ENCODE measurements at places on chromosomes 7 and 10. TPM values are rescaled to one million over a fixed set of nuclear protein-coding genes. Genes with fewer than 3 reads are reported as not detected.

- no peak overlapping the region for H3K27ac ChIP-seq
- H3K27me3 ChIP-seq: no peaks in the 10 kb centered on the region
- H3K4me1 ChIP-seq: no peaks in the 10 kb centered on the region
- H3K4me3 ChIP-seq: no peak overlapping the region
- DNase-seq: no peak
Observed at GRCh38 chr10:57955076-57955475, 312.6 kb downstream of the IPMK start.

GRCh38 chr10:31912289-31912688 lies 16.3 kb downstream of the ARHGAP12 start:
- H3K4me1 ChIP-seq: peaks cover 20% of the 10 kb centered on the region
- DNase-seq: no peak
- H3K4me3 ChIP-seq: peak overlapping the region; percentile 56

DNA sequence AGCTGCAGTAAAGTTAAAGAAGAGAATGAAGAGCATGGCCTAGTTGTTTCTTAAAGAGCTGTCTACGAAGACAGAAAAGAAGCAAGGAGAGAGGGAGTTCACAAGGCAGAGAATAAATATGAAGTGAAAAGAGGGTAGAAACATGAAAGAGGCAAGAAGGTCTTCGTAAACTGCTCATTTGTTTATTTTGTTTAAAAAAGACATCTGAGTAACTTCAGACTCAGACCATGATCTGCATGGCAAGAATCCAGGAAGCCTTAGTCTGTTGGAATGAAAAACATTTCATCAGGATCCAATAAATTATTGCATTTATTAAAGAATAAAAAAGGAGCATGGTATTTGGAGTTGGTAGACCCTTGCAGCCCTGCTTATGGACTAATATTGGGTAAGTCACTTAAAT lies 151.1 kb downstream of the SEM1 start:
- H3K36me3 ChIP-seq: no peaks in the 10 kb centered on the region
- H3K4me1 ChIP-seq: no peaks in the 10 kb centered on the region
- H3K27me3 ChIP-seq: no peaks in the 10 kb centered on the region
- no peak overlapping the region for H3K4me3 ChIP-seq
- no peak overlapping the region for H3K27ac ChIP-seq
- DNase-seq: no peak

DNA sequence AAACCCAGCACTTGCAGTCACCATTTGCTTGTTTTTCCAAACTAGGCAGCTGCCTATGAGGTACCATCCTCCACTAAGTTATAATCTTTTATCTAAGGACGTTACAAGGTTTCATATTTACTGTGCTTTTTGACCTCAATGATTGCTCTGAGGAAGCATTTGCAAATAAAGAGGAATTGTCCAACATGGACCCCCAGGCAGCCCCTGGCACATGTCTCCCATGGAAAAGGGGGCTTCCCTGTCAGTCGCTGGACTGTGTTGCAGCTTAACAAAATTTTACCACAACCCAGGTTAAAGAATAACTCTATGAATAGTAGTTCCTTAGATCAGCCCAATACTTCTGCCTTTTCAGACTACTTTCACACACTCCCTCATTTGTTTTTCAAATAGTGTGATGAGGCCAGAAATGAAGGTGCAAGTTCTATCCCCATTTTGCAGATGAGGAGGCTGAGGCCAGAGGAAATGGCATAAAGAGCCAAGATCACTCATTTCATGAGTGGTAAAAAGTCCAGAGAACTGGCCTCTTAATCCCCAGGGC lies 52.8 kb upstream of the ZPBP start:
- no peaks in the 10 kb centered on the region for H3K4me1 ChIP-seq
- H3K36me3 ChIP-seq: no peaks in the 10 kb centered on the region
- no peak overlapping the region for H3K4me3 ChIP-seq
- no peak for DNase-seq
- no peak overlapping the region for H3K27ac ChIP-seq
- no peaks in the 10 kb centered on the region for H3K27me3 ChIP-seq

- no peaks in the 10 kb centered on the region for H3K36me3 ChIP-seq
- peaks cover 2% of the 10 kb centered on the region for H3K4me1 ChIP-seq
- no peaks in the 10 kb centered on the region for H3K27me3 ChIP-seq
- H3K27ac ChIP-seq: no peak overlapping the region
- H3K4me3 ChIP-seq: no peak overlapping the region
Observed at GRCh38 chr7:25289518-25289917, 61.2 kb upstream of the NPVF start.

GRCh38 chr10:59773088-59773487 lies 19.8 kb upstream of the MRLN start:
- H3K4me1 ChIP-seq: no peaks in the 10 kb centered on the region
- H3K27ac ChIP-seq: no peak overlapping the region
- no peaks in the 10 kb centered on the region for H3K36me3 ChIP-seq
- no peak for DNase-seq
- H3K27me3 ChIP-seq: no peaks in the 10 kb centered on the region
- no peak overlapping the region for H3K4me3 ChIP-seq

DNA sequence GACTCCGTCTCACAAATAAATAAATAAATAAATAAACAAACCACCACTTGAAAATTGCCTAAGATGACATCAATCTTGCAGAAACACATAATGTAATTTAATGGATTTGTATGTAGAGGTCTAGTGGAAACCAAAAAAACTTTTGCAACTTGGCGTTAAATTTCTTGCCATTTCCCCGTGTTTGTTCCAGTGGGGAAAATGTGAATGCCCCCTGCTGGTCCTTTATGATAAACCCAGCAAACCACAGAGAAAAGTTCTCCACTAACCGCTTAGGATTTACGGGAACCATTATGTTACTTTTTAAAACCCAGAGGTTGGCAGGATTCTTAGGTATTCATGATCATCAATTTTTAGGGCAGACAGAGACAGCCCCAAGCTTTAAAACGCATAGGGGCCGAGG lies 32.5 kb downstream of the LAMB4 start:
- H3K27me3 ChIP-seq: no peaks in the 10 kb centered on the region
- no peak overlapping the region for H3K4me3 ChIP-seq
- no peak overlapping the region for H3K27ac ChIP-seq

DNA sequence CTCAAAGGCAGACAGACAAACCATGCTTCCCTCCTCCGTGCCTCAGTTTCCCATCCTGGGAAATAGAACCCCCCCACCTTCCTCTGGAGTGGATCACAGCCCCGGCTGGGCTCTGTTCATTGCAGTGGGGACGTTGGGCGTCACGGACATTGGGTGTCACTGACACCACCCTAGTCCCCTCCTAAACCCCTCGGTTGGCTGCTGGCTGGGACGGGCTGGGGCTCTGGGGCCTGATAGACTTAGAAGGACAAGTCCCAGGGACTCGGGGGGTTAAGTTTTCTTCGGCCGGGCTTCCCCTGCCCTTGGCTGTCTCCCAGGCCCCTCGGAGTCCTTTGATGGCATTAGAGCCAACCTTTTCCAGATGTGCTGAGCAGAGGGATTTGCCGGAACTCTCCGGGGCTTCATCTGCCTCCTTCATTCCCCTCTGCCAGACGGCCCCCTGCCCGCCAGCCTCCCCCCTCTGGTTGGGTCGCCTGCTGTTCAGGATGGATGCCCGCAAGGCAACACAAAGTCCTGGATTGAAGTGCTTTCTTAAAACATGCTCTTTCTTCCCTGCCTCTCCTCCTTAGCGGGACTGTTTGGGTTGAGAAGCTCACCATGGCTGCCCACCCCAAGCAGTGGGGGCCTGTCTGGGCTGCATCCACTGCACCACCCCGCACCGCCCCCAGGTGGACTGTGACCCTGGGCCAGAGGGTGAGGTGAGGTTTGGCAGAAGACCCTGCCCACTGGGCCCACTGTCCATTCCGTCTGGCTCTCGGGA lies 73.0 kb downstream of the COL26A1 start:
- no peak overlapping the region for H3K27ac ChIP-seq
- no peaks in the 10 kb centered on the region for H3K27me3 ChIP-seq
- no peak overlapping the region for H3K4me3 ChIP-seq
- no peak for DNase-seq
- no peaks in the 10 kb centered on the region for H3K4me1 ChIP-seq

GRCh38 chr7:33744293-33745075 lies 160.9 kb upstream of the BMPER start:
- no peaks in the 10 kb centered on the region for H3K27me3 ChIP-seq
- H3K36me3 ChIP-seq: no peaks in the 10 kb centered on the region
- no peak overlapping the region for H3K27ac ChIP-seq
- H3K4me3 ChIP-seq: no peak overlapping the region
- no peaks in the 10 kb centered on the region for H3K4me1 ChIP-seq
- DNase-seq: no peak

- H3K4me1 ChIP-seq: peaks cover 40% of the 10 kb centered on the region
- H3K36me3 ChIP-seq: no peaks in the 10 kb centered on the region
- no peaks in the 10 kb centered on the region for H3K27me3 ChIP-seq
- no peak overlapping the region for H3K4me3 ChIP-seq
Observed at GRCh38 chr7:15753887-15754579, 67.5 kb upstream of the MEOX2 start.

- peak within 1 kb of the TSS; percentile 91 for H3K4me3 ChIP-seq
- H3K4me1 ChIP-seq: peaks cover 12% of the 10 kb centered on the region
- no peaks in the 10 kb centered on the region for H3K36me3 ChIP-seq
- DNase-seq: peak; percentile 79
Observed at GRCh38 chr7:12211054-12211710, at the start of gene TMEM106B. TMEM106B (plus strand) TSS chr7:12211294; CDS start chr7:12214811, 3,517 bp downstream.

GRCh38 chr7:33129806-33130153 lies 416 bp downstream of the BBS9 start:
- peak overlapping the region; percentile 67 for H3K27ac ChIP-seq
- no peak for DNase-seq
- no peaks in the 10 kb centered on the region for H3K36me3 ChIP-seq
- no peaks in the 10 kb centered on the region for H3K27me3 ChIP-seq

- H3K27me3 ChIP-seq: no peaks in the 10 kb centered on the region
- DNase-seq: no peak
- H3K27ac ChIP-seq: no peak overlapping the region
Observed at GRCh38 chr10:129105266-129105665, 361.8 kb upstream of the MGMT start.

- H3K4me1 ChIP-seq: no peaks in the 10 kb centered on the region
- no peak overlapping the region for H3K27ac ChIP-seq
- H3K27me3 ChIP-seq: no peaks in the 10 kb centered on the region
- DNase-seq: no peak
- peak overlapping the region; percentile 83 for H3K4me3 ChIP-seq
Observed at GRCh38 chr7:121873289-121874194, 581 bp downstream of the PTPRZ1 start.

Gene NPY4R2
- total RNA-seq: not detected

Gene UBTD1
- total RNA-seq: 10.2 TPM

Gene CALD1
- total RNA-seq: 1,038 TPM

Gene CAV1
- total RNA-seq: 210 TPM

Gene C10orf67
- not detected for total RNA-seq
